ENCODE measurements at places on chromosomes 2 and 18. TPM values are rescaled to one million over a fixed set of nuclear protein-coding genes. Genes with fewer than 3 reads are reported as not detected.

GRCh38 chr18:63299837-63300745 lies 19.5 kb downstream of the BCL2 start:
- no peaks in the 10 kb centered on the region for H3K27me3 ChIP-seq
- no peaks in the 10 kb centered on the region for H3K36me3 ChIP-seq
- H3K4me3 ChIP-seq, result no peak overlapping the region
- peaks cover 29% of the 10 kb centered on the region for H3K4me1 ChIP-seq
- DNase-seq, result no peak

GRCh38 chr2:207825045-207825954 lies 55.6 kb upstream of the FZD5 start:
- H3K36me3 ChIP-seq, result no peaks in the 10 kb centered on the region
- no peak overlapping the region for H3K4me3 ChIP-seq
- no peaks in the 10 kb centered on the region for H3K27me3 ChIP-seq
- peaks cover 5% of the 10 kb centered on the region for H3K4me1 ChIP-seq

- DNase-seq, result no peak
- H3K36me3 ChIP-seq, result no peaks in the 10 kb centered on the region
- no peak overlapping the region for H3K4me3 ChIP-seq
- no peak overlapping the region for H3K27ac ChIP-seq
These were observed 185.8 kb downstream of the FBXO15 start for GRCh38 chr18:73961804-73962203.

GRCh38 chr2:62215306-62216064 lies 19.6 kb downstream of the B3GNT2 start:
- no peak overlapping the region for H3K27ac ChIP-seq
- H3K4me3 ChIP-seq, result no peak overlapping the region
- H3K27me3 ChIP-seq, result no peaks in the 10 kb centered on the region
- no peak for DNase-seq
- H3K36me3 ChIP-seq, result no peaks in the 10 kb centered on the region
- peaks cover 12% of the 10 kb centered on the region for H3K4me1 ChIP-seq

DNA sequence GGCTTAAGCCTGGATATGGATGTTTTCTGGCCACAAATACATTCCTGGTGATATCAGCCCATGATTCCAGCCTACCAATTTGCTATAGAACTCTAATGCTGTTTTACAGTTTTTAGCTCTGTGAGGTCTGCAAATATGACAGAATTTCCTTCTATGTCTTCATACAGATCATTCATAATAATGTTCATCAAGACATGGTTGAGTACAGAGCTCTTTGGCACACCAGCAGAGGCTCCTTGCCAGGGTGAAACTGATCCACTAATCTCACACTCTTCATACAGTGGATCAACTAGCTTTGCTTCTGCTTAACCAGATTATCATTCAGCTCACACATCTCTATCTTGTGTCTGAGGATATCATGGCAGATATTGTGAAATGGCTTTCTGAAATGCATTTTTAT lies 672.1 kb downstream of the STK39 start:
- H3K27me3 ChIP-seq, result no peaks in the 10 kb centered on the region
- no peaks in the 10 kb centered on the region for H3K36me3 ChIP-seq
- no peak overlapping the region for H3K4me3 ChIP-seq
- no peak overlapping the region for H3K27ac ChIP-seq

- no peak for DNase-seq
- no peak overlapping the region for H3K27ac ChIP-seq
- H3K27me3 ChIP-seq, result no peaks in the 10 kb centered on the region
- no peak overlapping the region for H3K4me3 ChIP-seq
- peaks cover 2% of the 10 kb centered on the region for H3K4me1 ChIP-seq
- no peaks in the 10 kb centered on the region for H3K36me3 ChIP-seq
These were observed 253.4 kb downstream of the GBX2 start for GRCh38 chr2:235914756-235915155.

The TUBA3D gene
- polyA plus RNA-seq, result 0.30 TPM

The CNOT11 gene
- polyA plus RNA-seq, result 11.5 TPM

The TXNDC2 gene
- 0.10 TPM for polyA plus RNA-seq

The C2orf66 gene
- 0.07 TPM for polyA plus RNA-seq

The POTEC gene
- polyA plus RNA-seq, result not detected

All from ovary (tissue), 10 donors.